Activated T-cell treated with anti-CD3 and anti-CD28 coated beads, Interleukin-2, amount 50 U/mL, for 72 hours (primary cell): ENCODE measurements at places on chromosomes 4 and X. TPM values are rescaled to one million over a fixed set of nuclear protein-coding genes. Genes with fewer than 3 reads are reported as not detected.

DNA sequence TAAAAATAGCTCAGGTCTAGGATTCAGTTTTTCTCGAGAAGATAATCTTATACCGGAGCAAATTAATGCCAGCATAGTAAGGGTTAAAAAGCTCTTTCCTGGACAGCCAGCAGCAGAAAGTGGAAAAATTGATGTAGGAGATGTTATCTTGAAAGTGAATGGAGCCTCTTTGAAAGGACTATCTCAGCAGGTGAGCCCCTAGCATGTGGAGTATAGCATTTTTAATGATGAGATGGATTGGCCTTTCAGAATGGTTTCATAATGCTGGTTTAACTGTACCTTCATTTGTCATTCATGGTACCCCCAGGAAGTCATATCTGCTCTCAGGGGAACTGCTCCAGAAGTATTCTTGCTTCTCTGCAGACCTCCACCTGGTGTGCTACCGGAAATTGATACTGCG lies 79.4 kb downstream of the SLC10A6 start:
- no peak for DNase-seq

DNA sequence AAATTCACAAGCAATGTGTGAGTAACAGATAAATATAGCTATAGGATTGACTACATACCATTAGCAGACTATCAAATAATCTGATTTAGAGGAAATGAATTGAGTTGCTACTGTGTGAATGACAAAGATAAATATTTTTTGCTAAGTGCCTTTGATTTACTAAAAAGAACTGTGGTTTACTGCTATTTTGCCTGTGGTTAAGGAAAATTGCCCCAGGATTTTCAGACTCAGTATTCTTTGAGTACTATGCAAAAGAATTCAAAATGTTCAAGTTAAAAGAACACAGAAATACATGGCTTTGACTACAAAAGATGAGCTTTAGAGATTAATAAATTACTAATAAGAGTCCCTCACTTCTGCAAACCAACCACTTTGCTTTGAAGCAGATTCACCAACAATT lies 853.8 kb downstream of the ADGRL3 start:
- no peak for DNase-seq

GRCh38 chr4:178255172-178255571 lies 812.9 kb upstream of the AGA start:
- no peak for DNase-seq

The ELF4 gene
- 41.0 TPM for total RNA-seq

The RHOXF2 gene
- total RNA-seq = not detected

GRCh38 chr4:86908251-86908657 lies 16.0 kb upstream of the C4orf36 start:
- DNase-seq = no peak
